ENCODE measurements at places on chromosomes 4 and X.

DNA sequence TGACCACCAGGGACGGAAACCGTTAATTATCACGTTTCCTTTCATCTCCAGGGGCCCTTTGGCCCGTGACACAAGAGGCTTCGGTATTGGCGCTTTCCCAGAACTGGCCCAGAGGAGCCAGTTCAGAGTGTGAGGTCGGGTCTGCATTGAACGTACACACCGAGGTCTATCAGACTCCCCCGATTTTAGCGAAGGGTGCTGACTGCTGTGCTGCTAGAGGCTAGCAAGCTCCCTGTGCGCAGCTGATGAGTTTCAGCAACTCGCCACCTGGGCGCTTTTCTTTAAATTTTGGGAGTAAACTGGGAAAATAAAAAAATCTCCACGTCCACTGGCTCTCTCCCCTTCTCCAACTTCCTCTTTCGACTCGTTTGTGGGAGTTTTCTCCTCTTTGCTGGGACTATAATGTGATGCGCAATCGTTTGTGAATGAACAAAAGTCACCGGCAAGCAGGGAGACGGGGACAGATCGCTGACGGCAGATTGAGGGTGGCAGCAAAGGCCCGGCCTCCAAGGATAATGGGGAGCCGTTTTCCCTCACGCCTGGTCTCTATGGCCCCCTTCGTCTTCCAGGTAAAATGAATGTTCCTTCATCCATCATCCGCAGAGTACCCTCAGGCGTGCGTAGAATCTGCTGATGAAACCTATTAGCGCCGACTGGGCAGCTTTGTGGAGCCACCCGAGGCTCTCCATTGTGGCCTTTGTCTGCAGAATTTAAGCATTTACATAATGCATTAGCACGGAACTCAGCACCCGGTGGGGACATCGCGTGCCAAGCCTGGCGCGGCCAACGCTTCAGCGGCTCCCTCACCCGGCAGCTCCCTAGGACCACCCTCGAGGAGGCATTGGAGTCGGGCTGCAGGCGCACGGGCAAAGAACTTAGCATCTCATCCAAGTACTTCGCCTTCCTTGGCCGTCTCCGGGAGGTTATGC is 1.6 kb upstream of the LRAT start:
- DNase-seq = no peak

DNA sequence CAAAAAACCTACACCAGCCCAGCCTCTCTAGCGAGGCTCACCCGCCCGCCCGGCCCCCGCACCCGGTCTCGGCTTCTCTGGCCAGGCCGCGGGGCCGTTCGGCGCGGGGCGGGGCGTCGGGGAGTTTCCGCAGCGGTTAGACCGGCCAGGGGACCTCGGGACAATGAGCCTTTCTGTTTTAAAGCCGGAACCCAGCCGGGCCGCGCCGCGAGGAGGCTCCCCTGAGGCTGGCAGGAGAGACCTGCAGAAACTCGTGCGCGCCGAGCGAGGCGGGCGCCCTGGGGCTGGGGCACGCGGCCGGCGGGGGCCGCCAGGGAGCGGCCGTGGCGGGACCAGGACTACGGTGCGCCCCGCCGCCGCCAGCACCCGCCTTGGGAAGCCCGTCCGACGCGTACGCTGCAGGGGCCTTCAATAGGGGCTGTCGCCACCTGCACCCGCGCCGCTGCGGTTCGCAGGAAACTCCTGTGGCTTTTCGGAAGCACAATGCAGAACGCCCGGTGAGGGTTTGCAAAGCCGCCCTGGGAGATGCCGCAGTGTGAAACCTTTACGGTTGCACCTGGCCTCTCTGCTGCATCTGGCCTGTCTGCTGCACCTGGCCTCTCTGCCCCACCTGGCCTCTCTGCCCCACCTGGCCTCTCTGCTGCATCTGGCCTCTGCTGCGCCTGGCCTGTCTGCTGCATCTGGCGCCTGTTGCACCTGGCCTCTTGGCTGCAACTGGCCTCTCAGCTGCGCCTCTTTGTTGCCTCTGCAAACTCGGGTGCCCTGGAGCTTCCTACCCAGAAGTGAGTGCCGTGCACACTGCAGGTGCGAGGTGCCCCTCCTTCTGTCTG is 63.9 kb downstream of the TRAPPC11 start:
- DNase-seq = peak; percentile 63

- no peak for DNase-seq
These were observed 462.2 kb downstream of the INPP4B start for GRCh38 chr4:142383800-142384470.

- DNase-seq = no peak
These were observed 850 bp downstream of the IGBP1 start for GRCh38 chrX:70134116-70134477.

GRCh38 chr4:130608121-130608520 is 1512.2 kb downstream of the C4orf33 start:
- no peak for DNase-seq

DNA sequence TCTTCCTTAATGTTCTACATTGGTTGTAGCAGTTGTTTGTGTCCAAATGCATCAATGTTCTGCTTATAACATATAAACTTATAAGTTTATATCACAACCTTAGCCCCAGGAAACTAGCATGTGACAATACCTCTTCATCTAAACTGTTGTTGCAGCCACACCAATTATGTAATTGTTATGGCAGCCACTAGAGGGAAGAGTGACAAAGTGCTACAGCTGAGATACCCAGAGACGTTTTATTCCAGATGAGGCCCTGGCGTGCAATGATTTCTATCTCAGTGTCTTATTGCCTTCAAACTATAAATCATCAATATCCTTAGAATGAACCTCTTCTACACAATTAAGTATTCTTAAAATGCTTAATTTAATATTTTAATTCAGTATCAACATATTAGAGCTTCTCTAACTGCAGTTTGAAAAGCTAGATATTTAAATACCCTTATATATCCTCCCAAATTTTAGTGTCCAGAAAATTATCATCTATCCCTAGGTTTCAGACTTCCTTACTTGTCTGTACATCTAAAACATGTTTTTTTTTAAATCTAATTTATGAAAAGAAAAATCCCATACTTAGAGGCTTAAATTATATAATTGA is 171.6 kb downstream of the PCDH10 start:
- DNase-seq = peak; percentile 30

GRCh38 chrX:123083924-123084323 is 100.2 kb upstream of the GRIA3 start:
- no peak for DNase-seq

DNA sequence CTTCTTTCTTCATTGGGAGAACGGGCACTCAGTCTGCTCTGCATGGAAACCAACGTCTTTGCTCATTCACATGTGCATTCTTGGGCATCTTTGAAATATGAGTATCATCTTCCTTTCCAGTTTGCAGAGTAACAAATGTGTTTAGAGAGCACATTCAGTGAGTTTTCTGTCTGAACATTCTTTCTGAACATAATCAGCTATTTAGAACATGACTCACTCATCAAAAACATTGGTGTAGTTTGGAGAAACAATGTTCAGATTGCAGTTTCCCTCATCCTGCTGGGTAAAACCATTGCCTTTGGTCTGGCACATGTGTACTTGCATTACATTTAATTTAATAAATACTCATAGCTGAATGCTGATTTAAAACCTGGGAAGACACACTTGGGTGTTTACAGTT is 81.5 kb upstream of the F9 start:
- no peak for DNase-seq

DNA sequence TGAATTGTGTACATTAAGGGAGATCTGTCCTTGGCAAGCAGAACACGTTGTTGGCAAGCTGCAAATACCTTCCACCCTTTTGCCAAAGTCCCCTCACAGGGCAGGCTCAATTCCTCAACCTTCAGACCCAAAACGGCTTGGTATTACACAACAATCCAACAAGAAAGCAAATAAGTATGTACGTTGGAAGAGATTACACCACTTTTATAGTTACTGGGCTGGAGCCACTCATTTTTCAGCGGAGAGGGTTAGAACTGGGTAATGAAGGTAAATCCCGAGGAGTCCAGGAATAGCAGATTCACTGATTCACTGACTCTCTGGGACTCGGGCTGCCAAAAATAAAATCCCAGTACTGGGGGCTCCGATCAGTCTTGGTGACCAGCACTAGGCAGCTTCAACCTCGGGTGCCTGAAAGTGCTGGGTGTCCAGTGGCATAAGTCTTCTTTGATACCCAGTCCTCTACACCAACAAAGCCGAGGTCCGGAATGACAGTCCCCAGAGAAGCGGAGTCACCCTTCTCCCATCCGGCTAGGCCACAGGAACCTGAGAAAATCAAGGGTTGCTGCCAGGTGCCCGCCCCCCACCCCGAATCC is 587 bp downstream of the TIMM8A start:
- no peak for DNase-seq

GRCh38 chr4:14345356-14345775 is 656.9 kb upstream of the CPEB2 start:
- no peak for DNase-seq

- DNase-seq = no peak
These were observed 18.4 kb downstream of the ZFX start for GRCh38 chrX:24167719-24168472.

GRCh38 chr4:150192986-150193385 is 114.7 kb downstream of the DCLK2 start:
- DNase-seq = no peak

- no peak for DNase-seq
These were observed 35.4 kb upstream of the CRMP1 start for GRCh38 chr4:5928274-5928673.

DNA sequence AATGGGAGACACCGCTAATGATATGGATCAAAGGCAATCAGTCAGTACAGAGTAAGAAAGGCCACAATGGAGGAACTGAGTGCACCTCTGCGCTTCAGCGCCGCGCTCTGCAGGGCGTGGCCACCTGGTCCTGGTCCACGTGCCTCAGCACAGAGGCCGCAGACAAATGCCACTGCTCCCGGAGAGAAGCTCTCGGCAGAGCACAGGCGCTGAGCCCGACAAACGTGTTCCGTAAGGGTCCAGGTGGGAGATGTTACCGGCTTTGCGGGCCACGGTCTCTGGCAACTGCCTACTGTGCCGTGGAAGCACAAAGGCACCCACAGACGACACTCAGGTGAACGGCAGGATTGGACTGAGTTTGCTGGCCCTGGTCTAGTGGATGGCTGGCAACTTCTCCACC is 68.9 kb downstream of the ACOX3 start:
- no peak for DNase-seq

DNA sequence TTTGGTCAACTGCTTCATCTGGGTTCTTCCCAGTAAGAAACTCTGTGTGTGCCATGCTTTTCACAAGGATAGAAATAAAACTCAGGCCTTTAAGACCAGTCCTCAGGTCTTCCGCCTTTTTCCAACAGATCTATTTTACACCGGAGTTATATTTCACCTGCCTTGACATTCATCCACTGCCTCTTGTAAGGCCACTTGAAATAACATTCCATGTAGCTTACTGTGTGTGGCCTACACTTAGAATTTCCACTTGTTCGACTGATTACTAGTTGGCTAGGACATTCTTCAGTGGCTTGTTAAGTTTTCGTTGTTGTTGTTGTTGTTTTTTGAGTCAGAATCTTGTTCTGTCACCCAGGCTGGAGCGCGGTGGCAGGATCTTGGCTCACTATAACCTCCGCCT is 92.8 kb upstream of the UNC5C start:
- DNase-seq = no peak

DNA sequence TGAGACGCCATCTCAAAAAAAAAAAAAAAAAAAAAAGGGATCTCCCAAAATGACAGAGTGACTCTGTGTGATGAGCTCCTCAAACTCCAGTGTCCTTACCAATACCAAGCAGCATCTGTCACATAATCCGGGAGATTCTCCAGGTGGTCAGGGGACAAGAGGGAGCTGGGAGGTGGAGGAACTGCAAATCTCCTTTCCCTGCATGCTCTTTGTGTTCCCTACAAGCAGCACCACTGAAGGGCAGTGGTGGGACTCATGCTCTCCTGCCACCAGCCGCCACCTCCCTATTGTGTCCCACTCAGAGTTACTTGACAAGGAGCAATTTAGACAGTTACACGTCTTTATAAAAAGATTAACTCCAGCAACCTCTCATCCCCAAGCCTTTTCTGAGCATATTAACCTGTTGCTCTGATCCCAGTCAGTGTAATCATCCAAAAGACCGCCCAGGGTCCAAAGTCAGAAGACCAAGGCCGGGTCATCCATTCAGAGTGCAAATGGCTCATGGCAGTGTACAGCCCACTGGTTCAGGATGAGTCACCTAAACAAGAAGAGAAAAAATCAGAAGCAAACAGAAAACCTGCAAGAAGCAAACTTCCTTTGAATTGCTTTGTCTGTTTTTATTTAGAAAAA is 23.6 kb downstream of the MGST2 start:
- DNase-seq = no peak

GRCh38 chrX:6574762-6575161 is 39.8 kb upstream of the VCX3A start:
- no peak for DNase-seq

GRCh38 chr4:133920236-133920635 is 281.4 kb downstream of the PABPC4L start:
- DNase-seq = no peak

- DNase-seq = no peak
These were observed 14.6 kb downstream of the GRXCR1 start for GRCh38 chr4:42906891-42907759.

DNA sequence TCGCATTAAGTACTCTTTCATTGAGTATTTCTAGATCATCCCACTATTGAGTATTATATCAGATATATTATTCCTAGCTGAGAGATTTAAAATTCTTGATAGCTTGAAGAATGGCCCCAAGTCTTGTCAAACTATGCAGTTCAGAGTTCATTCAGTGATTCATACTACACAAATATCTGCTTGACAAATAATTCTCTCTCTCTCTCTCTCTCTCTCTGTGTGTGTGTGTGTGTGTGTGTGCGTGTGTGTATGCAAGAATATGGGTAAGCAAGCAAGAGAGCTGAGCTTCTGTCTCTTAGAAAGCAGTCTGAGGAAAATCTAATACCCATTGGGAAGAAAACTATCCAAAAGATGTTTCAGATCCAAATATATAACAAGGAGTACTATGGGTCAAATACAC is 142.0 kb downstream of the SLC10A7 start:
- no peak for DNase-seq

DNA sequence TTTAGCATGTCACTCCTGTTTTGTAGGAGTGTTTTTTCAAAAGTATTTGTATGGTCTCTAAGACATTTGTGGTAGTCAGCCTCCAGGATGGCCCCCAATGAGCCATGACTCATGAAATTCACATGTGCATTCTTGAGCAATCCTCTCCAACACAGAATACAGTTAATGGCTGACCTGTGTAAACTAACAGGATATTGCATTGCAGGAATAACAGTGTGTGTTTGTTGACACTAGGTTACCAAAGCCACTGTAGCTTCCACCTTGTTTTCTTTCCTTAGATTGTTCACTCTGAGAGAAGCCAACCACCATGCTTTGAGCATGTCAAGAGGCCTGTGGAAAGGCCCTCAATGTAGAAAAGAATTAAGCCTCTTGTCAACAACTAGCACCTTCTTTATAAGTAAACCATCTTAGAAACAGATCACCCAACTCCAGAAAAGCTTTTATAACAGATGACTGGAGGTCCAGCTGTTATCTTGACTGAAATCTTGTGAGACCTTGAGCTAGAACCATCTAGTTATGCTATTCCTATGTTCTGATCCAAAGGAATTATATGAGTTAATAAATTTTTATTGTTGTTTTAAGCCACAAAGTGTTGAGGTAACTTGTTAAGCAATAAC is 28.5 kb downstream of the TBCK start:
- no peak for DNase-seq

All from NCI-H1048 (cell line).